ENCODE measurements at places on chromosomes 6 and 20.
A peak's percentile ranks its signal among the peaks of the same experiment; 100 is the strongest.

DNA sequence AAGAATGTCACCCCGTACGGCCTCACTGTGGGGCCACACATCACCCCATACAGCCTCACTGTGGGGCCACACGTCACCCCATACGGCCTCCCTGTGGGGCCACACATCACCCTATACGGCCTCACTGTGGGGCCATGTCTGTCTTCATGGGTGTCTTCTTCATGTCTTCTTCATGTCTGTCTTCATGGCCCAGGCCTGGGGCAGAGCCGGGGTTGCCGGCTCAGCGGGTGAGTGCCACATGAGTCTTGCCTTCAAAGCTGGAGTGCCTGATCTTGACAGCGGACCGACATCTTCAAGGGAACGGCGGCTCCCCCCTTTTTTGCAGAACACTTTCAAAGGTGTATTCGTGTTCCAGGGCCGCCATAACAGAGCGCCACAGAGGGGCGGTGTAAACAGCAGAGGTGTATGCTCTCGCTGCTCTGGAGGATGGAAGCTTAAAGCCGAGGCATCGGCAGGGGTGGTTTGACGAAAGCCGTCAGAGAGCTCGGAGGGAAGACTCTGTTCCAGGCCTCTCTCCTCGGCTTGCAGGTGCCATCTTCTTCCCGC lies 365.0 kb downstream of the TAF4 start:
- DNase-seq, result no peak

- DNase-seq, result no peak
These were observed 38.4 kb upstream of the EYA4 start for GRCh38 chr6:133202610-133203343.

GRCh38 chr20:46621492-46621891 lies 29.8 kb downstream of the SLC13A3 start:
- DNase-seq, result no peak

GRCh38 chr6:129874837-129875236 lies 13.7 kb upstream of the TMEM244 start:
- DNase-seq, result no peak

GRCh38 chr6:137081997-137082396 lies 37.2 kb upstream of the IL20RA start:
- DNase-seq, result no peak

DNA sequence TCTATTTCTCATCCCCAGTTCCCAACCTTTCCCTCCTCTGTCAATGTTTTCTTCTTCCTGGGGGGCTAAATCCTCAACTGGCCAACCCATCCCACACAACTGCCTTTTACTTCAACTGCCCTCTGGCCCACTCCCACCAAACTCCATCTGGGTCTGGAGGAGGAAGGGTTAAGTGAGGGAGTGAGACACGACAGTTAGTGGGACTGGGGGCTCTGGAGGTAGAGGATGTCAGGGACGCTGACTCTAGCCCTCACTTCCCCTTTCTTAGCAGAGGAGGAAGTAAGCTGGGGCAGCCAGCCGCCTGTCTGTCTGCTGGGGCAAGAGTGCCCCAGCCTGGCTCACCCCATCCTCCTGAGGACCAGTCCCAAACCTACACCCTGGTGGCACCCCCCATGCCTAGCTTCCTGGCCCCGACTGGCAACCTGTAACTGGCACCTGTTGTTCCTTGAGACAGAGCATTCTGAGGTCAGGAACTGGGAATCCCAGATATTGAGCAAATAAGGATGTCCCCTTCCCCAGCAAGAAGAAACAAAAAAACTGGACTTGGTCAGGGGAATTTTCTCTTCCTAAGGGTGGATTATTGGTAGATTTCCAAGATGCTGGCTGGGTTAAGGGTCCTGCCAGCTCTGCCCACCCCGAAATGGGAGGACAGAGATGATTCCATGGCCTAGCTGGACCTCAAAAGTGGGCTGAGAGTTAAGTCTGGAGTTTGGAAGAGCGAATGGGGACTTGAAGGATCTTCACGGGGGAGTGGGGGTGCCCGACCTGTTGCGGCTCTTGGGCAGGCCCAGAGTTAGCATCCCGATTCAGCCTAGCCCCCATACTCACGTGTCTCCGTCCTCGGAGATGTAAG lies 971 bp downstream of the NFKBIE start:
- no peak for DNase-seq

DNA sequence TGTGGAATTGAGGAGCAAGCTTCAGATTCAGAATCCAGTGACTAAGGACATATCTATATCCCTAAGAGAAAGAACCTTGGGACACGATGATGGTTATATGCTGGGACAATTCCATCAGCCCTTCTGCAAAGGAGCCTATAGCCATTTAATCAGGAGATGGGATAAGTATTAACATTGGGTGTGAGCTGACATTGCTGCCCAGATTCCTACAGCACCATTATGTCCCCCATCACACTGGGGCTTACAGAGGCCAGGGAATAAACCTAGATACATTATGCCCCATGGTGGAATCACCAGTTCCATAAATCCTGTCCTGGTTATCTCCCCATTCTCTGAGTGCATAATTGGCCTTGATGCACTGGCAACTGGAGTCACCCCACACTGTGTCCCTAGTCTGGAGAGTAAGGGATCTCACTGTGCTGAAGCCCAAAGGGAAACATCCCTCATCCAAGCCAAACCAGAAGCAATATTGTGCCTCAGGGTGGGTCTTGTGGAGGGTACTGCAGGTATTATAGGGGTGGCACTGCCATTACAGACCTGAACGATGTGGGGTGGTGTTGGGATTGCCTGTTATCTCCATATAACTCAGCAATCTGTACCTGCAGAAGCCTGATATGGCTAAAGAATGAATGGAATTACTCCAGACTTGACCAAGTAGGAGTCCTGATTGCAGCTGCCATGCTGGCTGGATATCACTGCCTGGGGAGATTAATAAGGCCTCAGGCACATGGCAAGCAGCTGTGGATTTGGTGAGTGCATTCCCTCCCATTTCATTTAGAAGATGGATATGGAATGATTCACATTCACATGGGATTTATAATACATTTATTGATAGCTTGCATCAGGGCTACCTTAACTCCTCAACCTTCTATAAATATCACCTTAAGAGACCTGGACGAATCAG lies 5.0 kb downstream of the HLA-A start:
- DNase-seq, result no peak

DNA sequence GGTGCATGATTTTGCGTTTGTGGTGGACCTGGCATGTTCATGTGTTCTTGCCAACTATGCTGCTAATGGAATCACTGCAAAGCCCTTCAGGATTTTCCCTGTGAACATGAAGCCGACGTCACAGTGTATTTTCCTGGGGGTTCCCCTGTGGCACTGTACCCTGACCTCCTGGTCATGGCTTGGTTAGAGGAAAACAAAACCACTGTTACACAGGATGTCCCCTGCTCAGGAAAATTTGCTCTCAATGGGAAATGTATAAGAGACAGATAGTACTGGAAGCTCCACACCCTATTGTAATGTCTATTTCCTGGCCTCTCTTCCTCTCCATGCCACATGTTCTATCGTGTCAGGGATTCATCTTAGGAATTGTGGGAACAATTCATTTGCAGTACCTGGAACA lies 19.7 kb downstream of the TSHZ2 start:
- DNase-seq, result no peak

DNA sequence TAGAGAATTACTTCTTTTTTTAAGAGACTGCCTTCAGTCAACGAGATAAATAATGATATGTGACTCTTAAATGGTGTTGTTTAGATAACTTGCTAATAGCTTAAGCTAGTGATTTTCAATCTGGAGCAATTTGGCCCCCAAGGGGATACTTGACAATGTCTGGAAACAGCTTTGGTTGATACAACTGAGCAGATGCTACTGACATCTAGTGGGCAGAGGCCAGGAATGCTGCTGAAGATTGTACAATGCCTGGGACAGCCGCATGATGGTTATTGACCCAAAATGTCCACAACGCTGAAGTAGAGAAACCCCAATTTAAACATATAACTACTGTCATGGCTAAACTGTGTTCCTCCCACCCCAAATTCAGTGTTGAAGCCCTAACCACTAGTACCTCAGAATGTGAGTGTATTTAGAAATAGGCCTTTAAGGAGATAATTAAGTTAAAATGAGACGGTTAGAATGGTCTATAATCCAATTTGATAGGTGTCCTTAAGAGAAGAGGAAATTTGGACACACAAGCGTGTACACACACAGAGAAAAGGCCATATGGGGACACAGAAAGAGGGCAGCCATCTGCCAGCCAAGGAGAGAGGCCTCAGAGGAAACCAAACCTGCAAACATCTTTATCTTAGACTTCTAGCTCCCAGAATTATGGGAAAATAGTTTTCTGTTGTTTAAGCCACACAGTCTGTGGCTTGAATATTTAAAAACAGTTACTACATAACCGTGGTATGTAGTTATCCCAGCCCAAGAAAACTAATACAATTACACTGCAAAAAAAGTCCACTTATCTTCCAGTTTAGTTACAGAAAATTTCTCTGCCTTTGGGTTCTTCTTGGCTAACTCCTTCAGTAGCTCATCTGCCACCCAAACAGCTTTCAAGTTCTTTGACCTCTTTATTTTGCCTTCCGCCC lies 22.2 kb downstream of the RWDD2A start:
- peak; percentile 89 for DNase-seq

DNA sequence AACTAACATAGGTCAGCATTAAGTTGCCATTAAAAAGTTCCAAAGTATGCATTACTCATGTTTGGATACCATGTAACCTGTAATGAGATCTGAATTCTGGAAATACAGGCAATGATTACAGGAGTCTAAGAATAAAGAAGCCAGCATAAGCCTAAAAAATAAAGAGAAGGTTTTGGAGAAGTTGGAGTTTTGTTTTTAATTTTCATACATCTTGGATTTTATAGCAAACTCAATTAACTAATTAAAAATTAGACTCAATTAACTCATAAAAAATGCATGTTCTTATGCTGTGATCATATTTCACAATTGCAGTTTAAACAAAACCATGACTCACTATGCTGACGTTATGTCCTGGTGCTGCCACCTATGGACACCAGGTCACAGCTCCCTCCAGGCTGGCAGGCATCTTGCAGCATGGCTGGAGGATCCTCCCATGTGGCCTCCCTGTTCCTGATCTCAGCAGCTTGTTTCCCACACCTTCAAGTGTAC lies 648.8 kb upstream of the AGPAT4 start:
- peak; percentile 69 for DNase-seq

GRCh38 chr6:52746213-52746612 lies 17.1 kb downstream of the GSTA2 start:
- DNase-seq, result no peak

GRCh38 chr6:94227741-94228140 lies 808.4 kb upstream of the EPHA7 start:
- DNase-seq, result peak; percentile 63

- DNase-seq, result no peak
These were observed 84.5 kb upstream of the QKI start for GRCh38 chr6:163329991-163330390.

GRCh38 chr6:34476921-34477320 lies 11.0 kb downstream of the PACSIN1 start:
- DNase-seq, result no peak

- DNase-seq, result peak; percentile 7
These were observed 4.4 kb upstream of the MYLIP start for GRCh38 chr6:16124198-16125180.

GRCh38 chr6:113423956-113424355 lies 433.2 kb upstream of the MARCKS start:
- DNase-seq, result no peak
